CD4-positive, alpha-beta T cell treated with Interleukin-4 for 1 hour (primary cell): ENCODE measurements at places on chromosomes 16 and 17.

GRCh38 chr16:8005096-8005860, 585.0 kb downstream of the TMEM114 start:
- no peak for DNase-seq

GRCh38 chr17:80575057-80575875, 30.6 kb downstream of the RPTOR start:
- DNase-seq, result peak; percentile 88

DNA sequence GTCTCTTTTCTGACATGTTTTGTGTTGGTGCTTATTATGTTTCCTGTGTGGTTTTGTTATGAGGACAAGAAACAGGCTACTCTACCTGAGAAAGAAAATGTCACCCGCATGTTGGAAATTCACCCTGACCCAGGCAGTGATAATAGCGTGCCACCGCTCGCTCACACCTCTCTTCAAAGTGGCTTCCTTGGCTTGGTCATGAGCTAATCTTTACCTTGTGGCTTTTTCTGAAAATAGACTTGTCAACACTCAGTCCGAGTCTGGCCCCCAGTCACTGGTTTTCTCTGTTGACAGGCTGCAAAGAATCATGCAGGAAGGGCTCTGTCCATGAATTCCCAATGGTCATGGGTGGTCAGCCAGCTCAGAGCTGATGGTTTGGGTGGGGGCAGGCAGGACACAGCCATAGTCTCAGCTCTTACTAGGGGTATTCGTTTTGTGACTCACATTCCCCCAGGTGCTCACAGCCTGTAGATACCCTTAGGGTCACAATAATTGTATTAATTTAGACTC, 121.3 kb upstream of the CACNG5 start:
- no peak for DNase-seq

GRCh38 chr17:50467114-50467854, 1.4 kb downstream of the CHAD start:
- no peak for DNase-seq

DNA sequence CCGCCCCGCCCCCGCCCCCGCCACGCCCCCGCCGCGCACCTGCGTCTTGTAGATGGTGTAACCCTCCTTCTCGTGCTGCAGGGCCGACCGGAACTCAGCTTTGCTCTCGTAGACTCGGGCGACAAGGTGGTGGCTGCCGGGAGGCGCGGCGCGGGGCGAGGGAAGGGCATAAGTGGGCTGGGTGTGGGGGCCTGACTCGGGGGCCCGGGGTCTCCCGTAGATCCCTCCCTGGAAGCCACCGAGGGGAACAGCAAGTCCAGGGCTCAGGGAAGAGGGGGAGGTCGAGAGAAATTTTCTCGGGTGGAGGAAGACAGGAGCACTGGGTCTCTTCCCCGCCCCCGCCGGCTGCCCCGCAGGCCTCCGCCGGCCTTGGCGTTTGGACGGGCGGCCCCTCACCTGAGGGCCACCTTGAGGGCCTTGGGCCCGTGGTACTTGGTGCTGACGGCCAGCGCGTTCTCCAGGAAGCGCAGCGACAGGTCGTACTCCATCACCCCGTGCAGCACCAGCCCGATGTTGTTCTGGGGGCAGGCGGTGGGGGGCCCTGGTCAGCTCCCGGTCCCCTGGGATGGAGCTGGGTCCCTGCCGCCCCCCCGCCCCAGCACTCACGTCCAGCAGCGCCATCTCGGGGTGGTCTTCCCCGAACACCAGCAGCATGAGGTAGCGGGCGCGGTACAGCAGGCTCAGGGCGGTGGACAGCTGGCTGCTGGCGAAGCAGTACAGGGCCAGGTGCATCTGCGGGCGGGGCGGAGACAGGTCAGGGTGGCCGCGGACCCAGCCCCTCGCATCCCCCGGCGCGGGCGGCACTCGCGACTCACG, 19.4 kb downstream of the CLUH start:
- peak; percentile 8 for DNase-seq

- no peak for DNase-seq
These were observed 25.5 kb downstream of the TIMM22 start for GRCh38 chr17:1022278-1023024.

GRCh38 chr17:19610311-19610710, 38.2 kb upstream of the ALDH3A2 start:
- no peak for DNase-seq

GRCh38 chr17:29561554-29562517, 5.0 kb downstream of the ABHD15 start:
- peak; percentile 17 for DNase-seq

- no peak for DNase-seq
These were observed 25.8 kb downstream of the YPEL2 start for GRCh38 chr17:59357219-59357697.

DNA sequence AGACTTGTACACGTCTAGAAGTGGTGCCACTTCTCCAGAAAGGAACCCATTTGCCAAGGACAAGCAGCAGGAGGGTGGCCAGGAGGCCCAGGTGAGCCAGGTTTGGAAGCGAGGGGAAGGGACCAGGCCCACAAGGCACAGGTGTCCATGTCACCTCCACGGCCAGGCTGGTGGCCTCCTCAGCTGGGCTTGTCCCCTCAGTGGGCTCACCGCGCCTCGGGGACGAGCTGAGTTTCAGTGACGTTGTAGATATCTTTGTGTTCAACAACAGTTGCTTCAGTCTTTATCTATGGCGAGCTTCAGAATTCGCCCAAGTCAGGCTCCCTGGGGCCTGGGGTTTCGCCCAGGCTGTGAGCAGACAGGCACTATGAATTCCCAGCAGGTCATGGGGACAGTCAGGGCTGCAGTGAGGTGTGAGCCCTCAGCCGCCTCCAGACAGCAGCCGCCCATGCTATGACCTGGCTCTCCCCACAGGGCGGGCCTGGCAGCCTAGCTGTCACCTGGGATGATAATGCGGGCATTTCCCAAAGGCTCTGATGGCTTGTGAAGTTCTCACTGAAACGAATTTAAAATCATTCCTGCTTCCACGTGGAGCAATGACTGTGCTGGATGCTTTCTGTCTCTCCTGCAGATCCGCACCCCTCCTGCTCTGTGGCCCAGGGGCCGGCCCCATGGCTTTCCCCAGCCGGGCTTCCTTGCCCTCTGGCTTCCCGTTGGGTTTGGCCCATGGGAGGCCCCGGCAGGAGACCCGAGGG, 89.5 kb downstream of the MRC2 start:
- DNase-seq, result no peak

DNA sequence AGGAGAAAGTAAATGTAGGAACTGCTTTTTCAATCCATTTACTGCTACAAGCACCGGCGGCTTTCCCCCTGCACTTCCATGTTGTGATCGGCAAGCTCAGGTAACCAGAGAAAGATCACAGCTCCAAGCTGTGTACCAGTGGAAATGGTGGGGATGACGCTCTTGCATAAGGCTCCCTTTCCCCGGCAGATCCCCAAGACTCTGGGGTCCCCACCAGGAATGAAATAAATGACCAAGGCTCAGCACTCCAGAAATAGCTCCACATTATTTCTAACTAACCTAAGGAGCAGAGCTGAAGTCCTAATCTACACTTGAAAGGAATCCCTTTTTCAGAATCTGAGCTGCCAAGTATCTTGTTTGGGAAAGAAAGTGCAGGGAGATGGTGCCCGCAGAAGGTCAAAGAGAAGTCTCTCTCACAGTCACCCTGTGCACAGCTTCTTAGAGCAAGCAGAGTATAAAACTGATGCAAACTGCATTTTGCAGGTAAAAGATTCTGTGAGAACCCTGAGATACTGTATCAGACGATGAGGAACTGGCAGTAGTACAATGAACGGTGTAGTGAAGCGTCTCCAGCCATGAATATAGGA, 11.1 kb downstream of the GRB2 start:
- DNase-seq, result no peak

DNA sequence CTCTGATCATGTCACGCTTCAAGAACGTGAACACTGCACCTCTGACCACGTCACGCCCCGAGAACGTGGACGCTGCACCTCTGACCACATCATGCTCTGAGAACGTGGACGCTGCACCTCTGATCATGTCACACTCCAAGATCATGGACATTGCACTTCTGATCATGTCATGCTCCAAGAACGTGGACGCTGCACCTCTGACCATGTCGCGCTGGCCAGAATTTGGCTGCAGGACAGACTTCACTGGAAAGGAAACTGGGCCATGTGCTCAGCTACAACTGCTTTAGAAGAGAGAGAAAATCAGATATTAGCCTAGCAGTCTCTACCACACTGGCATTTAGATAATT, 182.7 kb downstream of the RPTOR start:
- no peak for DNase-seq

GRCh38 chr17:4246674-4247073, 17.1 kb downstream of the ANKFY1 start:
- DNase-seq, result no peak

- DNase-seq, result no peak
These were observed 27.5 kb upstream of the MTSS2 start for GRCh38 chr16:70713342-70713741.

DNA sequence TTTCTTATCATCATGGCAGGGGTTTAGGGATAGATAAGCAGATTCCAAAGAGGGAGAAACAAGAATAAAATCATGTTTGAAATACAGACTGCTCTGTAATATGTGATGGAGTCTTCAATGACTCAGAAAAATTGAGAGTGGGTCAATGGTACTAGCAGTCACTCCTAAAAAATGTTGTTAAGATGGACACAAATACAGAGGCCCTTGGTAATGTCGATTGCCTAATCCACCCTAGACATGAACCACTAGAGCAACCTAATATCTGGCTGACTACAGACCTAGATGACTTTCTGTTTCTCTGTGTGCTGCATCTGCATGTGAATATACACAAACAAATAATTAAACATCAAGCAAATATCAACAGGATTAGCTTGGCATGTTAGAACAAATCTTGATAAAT, 135.8 kb downstream of the CDH8 start:
- DNase-seq, result no peak

- DNase-seq, result no peak
These were observed 3.0 kb downstream of the MT2A start for GRCh38 chr16:56611281-56611833.

- no peak for DNase-seq
These were observed 601 bp upstream of the NGFR start for GRCh38 chr17:49494399-49494985.

DNA sequence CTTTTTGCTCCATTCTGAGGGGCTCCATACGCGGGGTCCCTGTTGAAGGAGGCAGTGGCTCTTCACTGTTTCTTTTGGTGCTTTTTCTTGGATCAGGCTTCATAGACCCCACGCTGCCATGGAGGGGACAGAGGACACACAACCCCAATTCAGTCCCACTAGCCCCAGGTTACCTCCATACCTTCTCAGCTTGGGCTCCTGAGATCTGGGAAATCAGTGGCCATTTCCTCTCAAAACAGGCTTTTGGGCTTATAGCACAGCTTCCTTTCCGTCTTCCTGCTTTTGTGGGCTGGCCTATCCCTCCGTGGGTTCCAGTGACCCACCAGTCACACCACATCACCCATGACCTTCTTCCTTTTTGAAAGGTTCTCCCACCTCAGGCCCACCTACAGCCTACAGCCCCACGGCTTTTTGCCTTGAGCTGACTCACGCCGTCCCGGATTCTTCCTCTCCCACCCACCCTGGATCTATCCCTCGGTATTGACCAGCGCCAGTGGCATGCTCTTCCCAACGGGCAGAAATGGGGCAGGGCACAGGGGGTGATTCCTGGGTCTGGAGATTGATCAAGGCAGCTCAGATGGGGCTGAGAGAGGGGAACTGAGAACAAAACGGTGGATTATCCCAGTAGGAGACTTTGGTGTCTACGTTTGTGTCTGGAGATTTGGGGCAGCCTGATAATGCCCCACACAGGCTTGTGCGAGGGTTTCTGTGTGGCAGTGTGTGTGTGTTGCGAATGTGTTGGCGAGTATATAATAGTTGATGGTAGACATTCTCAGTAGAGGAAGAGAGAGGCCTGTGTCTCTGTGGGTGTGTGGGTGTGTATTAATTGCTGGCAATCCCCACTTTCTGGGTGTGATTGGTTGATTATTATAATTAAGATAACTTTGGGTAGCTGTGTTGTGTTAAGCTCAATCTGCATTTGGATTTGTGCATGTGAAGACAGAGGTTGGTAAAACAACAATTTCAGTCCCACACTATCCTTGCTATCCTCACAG, 3.8 kb downstream of the TBX21 start:
- no peak for DNase-seq

- DNase-seq, result no peak
These were observed 7.2 kb upstream of the METTL9 start for GRCh38 chr16:21592191-21592590.

GRCh38 chr17:17836818-17837379, at the start of gene SREBF1:
Gene SREBF1, minus strand, starts transcription at chr17:17836986. Its CDS starts 169 bp downstream, at chr17:17836817.
- peak; percentile 82 for DNase-seq

DNA sequence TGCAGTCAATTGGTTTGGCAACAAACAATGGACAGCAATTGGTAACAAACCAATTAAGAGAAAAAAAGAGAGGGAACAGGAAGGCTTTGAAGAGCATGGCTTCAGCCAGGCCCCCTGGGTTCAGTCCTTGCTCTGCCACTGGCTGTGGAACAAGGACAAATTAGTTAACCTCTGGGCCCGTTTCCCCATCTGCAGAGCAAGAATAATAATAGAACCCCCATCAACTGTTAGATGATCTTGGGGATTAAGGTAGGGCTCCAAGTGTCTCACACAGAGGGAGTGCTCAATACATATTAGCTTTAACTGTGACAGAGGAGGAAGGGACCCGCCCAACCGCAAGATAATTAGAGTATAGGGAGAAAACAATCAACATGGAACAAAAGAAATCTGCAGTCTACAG, 55.2 kb downstream of the PECAM1 start:
- DNase-seq, result no peak

GRCh38 chr17:65817951-65818350, 256.5 kb upstream of the AXIN2 start:
- DNase-seq, result no peak

DNA sequence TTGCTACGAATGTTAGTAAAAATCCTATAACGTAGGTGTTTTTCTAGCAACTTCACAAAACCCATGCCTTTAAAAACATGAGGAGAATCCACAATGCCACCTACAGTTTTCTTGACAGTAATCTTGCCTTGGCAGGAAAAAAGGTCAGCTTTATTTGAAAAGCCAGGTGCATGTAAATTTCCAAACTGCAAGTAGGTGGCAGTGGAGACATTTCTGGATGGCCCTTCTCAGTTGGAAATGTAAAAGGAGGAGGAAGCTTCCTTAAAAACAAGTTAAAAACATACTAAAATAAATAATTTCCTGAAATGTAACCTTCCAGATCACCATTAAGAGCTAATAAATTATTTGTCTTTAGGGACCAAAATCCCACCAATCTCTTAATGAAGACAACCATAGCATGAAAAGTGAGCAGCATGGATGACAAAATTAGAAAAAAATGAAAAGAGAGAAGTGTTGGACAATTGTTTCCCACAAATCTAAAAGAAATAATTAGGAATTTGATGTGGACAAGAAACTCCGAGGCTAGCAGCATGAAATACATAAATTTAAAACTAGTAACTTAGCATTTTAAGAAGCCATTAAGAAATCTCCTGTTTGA, 152.2 kb downstream of the SNX11 start:
- no peak for DNase-seq
